ENCODE measurements at places on chromosomes 5 and 9.

- peak; percentile 67 for DNase-seq
Observed at GRCh38 chr9:126805554-126806262, 868 bp downstream of the ZBTB43 start.

- no peak for DNase-seq
Observed at GRCh38 chr5:150529555-150529954, 21.6 kb downstream of the NDST1 start.

DNA sequence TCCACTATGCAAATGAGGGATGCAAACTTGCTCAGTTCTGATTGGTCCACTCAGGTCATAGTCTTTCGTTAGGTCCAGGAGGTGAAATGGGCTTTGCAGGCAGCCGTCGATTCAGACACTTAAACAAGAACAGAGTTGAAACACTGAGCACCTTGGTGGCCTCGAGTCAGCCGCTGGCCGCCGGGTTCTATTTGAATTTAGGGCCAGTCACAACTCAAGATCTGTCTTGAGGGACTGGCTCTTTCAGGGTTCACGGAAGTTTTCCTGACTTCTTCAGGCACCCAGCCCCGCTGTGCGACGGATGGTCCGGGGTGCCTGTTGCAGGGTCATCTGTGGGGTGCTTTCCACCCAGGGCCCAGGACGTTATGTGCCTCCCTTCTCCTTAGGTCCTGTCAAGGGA is 412.8 kb upstream of the IRX4 start:
- no peak for DNase-seq

- no peak for DNase-seq
Observed at GRCh38 chr5:142118155-142118686, 9.6 kb downstream of the NDFIP1 start.

GRCh38 chr9:76677481-76678055 is 86.7 kb upstream of the PCA3 start:
- DNase-seq: no peak

DNA sequence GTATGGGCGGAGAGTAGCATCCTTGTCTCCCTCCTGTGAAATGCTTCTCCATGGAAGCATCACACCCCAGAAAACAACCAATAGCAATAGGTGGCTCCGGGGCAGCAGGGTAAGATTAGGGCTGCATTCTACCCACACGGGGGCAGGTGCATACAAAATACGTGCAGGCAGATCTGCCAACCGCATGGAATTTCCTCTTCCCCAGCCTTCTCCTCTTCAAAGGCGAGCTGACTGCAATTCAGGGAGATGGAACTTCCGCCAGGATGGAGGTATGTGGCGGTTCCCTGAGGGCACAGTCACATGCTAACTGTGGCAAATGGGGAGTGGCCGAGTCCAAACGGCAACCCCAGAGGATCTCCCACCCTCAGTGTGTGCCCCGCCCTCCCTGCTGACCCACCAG is 81.5 kb downstream of the LMNB1 start:
- DNase-seq: no peak

- DNase-seq: no peak
Observed at GRCh38 chr9:107644733-107645463, 155.3 kb upstream of the KLF4 start.

DNA sequence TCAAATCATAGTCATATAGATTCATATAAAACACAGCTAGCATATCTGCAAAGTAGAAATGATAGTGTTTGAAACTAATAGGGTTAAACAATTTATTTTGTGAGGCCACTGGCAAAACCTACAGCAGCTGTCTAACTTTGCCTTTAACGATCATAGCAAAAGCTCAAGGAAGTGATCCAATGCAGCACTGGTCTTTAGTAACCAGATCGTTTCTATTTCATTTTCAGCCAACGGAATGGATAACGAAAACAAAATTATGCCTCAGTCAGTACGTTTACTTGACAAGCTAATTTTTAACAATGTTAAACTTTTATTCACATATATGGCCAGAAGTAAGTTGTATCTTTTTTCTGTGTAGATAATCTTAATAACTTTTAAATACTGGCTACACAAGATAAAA is 17.7 kb downstream of the MLLT3 start:
- no peak for DNase-seq

- peak; percentile 86 for DNase-seq
Observed at GRCh38 chr9:32552172-32552872, at the start of the genes SMIM27 and TOPORS. TSS of gene SMIM27 (plus strand) at chr9:32552327. CDS start at chr9:32552435, 108 bp downstream. TSS of gene TOPORS (minus strand) at chr9:32552586. CDS start at chr9:32552436, 150 bp downstream.

DNA sequence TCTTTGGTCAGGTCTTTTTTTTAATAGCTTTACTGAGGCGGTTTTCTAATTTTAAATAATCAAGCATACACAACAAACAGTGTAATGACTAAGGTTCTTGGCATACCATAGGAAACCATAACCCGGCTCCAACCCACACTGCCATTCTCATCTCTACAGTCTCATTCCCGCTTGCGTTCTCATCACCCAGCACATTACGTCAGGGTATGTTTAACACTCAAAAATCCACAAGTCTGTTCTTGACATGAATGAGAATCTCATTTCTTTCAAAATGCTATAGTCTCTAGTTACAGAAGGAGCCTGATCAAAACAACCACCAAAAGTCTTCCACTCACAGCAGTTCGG is 505 bp downstream of the C5orf34 start:
- DNase-seq: no peak

- DNase-seq: no peak
Observed at GRCh38 chr5:146394486-146394885, 52.6 kb upstream of the TCERG1 start.

DNA sequence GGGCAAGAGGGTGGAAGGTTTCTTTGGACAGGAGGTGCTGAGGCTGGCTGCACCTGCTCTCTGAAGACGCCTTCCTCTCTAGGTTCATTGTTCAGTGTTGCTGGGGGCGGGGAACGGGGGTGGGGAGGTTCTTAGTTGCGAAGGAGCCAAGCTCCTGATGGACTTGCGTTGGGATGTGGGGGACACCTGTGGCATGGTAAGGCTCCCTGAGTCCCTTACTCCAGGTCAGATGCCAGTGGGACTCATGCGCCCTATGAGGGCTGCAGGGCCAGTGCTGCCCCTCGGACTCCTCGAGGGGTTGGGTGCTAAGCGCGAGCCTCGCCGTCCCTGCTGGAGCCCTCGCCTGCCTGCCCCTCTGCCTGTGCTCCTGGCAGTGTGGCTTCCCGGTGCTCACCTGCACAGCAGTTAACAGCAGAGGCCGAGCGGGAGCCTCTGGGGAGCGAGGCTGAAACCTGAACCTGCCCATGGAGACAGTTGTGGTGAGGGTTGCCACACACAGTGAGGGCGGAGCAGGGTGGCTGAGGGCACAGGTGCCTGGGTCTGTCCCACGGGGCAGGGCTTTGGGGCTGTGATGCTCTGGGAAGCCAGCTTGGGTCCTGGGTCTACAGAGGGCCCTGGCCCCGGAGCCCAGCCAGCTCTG is 5.5 kb downstream of the RNU6ATAC start:
- DNase-seq: no peak

All from T-helper 9 cell (primary cell).